ENCODE measurements at places on chromosomes 5 and 9.

DNA sequence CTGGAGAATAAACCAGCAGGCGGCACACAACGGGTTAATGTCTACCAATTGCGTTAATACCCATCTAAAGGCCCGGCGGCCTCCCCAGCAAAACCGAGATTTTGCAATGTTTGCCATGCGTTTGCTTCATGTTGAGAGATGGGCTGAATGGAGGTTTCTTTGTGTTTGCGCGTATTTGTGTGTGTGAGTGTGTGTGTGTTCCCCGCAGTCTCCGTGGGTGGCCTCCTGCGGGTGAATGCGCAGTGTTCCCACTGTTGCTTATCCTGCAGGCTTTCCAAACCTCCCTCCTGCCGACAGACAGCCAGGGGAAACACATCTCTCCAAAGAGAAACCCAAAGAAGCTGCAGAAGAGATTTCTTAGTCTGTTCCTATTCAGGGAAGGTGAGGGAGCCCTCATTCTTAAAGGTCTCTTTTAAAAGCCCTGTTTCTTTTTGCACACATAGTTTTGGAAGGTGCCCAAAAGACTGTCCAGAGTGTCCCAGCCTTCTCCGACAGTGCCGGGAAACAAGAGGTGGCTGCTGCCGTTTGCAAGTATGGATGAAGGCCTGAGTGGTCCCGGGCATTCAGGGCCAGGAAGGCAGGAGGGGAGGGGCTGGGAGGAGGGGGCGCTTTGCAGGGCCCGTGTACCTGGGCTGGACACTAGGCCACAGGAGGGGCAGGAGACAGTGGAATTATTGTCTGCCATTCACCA, 103.8 kb upstream of the ERCC6L2 start:
- DNase-seq: peak; percentile 78

- no peak for DNase-seq
These were observed 37.5 kb upstream of the PTGS1 start for GRCh38 chr9:122333169-122333808.

DNA sequence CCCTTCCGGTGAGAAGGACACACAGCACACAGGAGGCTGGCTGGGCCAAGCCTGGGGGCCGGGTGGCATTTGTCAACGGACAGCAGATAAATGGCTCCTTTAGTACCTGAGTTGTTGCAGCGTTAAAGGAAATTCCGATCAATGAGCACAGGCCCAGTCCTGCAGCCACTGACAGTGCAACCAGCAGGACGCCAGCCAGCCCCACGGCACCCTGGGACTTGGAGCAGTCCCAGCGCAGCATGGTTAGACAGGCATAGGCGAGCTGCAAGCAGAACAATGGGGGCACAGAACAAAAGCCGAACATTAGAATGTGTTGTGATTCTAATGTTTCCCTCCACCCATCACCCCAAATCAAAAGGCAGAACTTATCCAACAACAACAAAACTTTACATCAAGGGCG, 39.3 kb downstream of the PTCH1 start:
- DNase-seq: no peak

- DNase-seq: peak; percentile 75
These were observed 187.5 kb downstream of the TMEM38B start for GRCh38 chr9:105881654-105882349.

- DNase-seq: no peak
These were observed 43.3 kb downstream of the CD180 start for GRCh38 chr5:67153292-67153691.

DNA sequence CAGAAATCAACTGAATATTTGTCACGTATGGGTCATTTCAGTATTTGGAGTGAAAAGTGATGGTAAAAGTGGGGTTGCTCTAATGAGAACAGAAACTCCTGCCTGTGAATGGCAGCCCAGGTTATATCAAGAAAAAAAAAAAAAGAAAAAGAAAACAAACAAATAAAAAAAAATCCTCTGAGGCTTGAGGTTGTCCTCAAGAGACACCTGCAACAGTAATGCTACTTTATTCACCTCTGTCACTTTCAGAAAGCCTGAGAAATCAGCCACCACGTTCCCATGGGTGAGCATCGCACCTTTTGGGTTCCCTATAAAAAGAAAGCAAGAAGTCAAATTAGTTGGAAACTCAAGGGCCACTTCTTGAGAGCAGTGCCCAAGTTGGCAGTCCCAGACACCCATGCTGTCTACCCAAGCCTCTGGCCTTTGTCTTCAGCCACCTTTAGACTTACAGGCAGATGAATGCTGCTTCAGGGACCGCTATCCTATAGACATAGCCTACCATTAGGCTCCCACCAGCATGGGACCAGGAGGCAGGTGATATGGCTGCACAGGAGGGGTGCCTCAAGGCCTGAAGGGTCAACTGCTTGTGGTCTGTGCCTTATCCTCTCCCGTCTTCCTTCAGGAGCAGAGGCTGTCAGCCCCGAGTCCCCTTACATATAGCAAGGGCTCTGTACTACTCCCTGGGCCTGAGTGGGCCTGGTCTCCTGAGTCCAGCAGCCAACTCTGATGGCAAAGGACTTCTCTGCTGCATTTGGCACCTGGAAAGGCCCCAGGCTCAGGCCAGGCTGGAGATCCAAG, 31.1 kb upstream of the MEIKIN start:
- DNase-seq: no peak

DNA sequence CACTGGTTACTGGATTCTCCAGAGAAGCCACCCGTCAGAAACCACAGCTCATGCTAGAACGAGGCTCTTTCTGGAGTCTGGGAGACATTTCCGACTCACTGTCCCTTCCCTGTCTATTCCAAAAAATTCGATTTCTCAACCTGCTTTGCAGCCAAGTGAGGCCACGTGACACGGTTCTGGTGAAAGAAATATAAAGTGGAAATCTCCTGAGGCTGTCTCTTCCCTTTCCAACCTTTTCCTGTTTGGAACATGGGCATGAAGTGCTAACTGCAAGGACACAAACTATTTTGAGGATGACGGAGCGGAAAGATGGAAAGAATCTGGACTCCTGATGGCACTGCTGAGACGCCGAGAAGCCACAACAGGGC, 6.1 kb upstream of the PTGS1 start:
- no peak for DNase-seq

DNA sequence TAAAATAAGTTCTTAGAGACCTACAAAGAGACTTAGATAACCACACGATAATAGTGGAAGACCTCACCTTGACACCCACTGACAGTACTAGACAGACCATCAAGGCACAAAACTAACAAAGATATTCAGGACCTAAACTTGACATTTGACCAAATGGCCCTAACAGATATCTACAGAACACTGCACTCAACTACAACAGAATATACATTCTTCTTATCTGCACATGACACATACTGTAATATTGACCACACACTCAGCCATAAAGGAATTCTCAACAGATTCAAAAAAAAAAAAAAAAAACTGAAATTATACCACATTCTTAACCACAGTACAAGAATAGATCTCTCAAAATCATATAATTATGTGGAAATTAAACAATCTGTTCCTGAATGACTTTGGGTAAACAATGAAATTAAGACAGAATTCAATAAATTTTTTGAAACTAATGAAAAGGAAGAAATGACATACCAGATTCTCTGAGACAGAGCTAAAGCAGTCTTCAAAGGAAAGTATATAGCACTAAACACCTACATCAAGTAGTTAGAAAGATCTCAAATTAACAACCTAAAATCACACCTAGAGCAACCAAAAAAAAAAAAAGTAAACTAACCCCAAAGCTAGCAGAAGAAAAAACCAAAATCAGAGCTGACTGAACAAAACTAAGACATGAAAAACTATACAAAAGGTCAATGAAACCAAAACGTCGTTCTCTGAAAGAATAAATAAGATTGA, 362.3 kb upstream of the POU5F2 start:
- DNase-seq: no peak

DNA sequence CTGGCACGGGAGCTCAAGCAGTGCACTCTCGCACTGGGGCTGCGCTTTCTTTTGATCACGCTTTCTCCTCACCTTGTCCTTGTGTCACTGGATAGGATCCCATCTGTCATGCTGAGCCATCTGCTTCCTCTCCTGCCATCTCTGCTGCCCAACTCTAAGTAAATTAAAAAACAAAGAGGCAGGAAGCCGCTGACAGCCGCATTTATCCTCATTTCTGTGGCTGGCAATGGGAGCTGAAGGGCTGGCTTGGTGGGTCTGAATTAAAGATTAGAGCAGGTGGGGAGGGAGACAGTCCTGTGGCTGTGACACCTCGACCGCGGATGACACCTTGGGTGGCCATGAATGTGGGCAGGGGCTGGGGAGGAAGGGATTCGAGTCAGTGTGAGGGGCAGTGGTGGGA, 159.2 kb upstream of the ALDH1B1 start:
- no peak for DNase-seq

- no peak for DNase-seq
These were observed at the start of gene SH2D3C for GRCh38 chr9:127778280-127779135. SH2D3C (minus strand) TSS chr9:127778666; CDS start chr9:127778627, 39 bp downstream.

- DNase-seq: no peak
These were observed 106.8 kb upstream of the NREP start for GRCh38 chr5:111863801-111864200.

GRCh38 chr5:110751902-110752762, 13.3 kb downstream of the SLC25A46 start:
- no peak for DNase-seq

GRCh38 chr9:91146391-91147019, 215.2 kb downstream of the AUH start:
- no peak for DNase-seq

GRCh38 chr5:97412959-97413358, 229.9 kb upstream of the RIOK2 start:
- DNase-seq: no peak

DNA sequence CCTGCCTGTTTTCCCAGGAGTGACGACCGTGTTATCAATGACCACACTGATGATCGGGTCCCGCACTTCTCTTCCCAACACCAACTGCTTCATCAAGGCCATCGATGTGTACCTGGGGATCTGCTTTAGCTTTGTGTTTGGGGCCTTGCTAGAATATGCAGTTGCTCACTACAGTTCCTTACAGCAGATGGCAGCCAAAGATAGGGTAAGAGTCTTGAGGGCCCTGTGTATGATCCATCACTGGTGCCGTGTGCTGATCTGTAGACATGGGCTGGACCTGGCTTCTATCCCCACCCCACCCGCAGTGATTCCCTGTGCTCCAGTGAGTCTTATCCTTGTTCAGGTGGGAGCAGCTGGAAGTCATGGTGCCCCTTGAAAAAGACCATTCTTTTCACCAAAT, 26.0 kb downstream of the GABRP start:
- DNase-seq: no peak

DNA sequence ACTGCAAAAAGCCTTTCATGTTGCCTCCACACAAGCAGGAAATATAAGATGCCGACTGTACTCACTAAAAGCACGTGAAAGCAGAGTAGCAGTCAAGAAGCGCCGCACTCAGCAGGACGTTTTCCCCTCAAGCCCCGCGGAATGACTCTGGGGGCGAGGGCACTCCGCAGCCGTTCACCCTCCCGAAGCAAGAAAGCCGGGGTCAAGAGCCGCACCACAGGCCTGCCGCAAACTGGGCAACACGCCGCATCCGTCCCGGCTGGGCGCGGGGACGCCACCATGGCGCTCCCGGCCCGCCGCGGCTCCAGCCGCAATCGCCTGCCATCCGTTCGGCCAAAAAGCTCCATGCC, 364 bp downstream of the RPS6 start:
- DNase-seq: no peak

DNA sequence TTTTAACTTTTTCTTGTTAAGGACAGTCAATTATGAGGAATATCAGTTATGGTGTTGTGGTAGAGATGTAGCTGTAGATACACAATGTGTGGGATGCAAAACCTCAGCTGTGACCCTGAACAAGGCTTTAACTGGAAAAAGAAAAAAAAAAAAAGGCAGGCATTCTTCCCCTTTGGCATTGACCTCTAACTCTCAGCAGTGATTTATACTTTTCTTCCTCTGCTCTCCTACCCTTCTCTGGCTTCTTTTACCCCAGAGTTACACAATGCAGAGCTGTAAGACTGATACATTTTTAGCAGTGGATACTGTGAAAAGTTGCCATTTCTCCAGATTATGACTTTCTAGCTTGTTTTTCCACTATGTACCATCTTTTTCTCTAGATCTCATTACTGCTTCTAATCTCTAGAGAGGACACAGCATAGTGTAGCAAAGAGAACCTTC, 2.0 kb downstream of the CTNNAL1 start:
- no peak for DNase-seq

DNA sequence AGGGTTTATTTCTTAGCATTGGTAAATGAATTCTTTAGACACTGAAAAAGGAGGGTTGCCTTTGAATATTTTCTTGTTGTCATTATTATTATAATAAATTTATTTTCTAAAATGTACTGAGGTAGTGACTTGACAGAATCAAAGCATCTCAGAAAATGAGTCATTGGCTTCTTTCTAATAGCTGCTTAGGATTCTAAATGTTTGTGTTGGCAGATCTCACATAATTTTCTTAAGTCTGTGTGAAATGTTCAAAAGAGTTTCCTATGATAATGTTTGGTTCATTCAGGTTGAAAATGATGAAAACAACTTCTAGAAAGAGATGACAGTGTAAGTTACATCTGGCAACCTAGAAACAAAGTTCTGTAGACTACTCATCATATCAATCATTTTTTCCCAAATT, 69.7 kb downstream of the SH3GL2 start:
- DNase-seq: no peak

GRCh38 chr5:53779541-53779981, 219.1 kb downstream of the NDUFS4 start:
- DNase-seq: no peak

- DNase-seq: no peak
These were observed 58.9 kb downstream of the GNA14 start for GRCh38 chr9:77589046-77589795.

DNA sequence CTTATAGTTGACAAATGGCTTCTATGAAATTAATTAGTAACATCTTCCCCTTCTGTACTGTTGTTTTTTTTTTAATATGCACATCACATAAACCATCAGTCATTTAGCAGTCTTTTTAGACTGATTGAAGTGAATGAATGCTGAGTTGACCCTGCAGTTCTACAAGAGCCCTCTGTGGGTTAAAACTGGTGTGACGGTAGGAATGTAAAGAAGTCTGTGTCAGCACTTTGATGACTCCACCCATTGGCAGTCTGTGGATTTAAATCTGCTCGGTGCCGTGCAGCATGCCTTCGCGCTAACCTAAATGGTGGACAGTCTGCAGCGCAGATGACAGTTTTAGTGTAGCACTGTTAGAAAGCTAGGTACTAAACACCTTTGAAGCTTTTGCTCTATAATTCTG, 3.1 kb downstream of the GTF3C4 start:
- DNase-seq: no peak

DNA sequence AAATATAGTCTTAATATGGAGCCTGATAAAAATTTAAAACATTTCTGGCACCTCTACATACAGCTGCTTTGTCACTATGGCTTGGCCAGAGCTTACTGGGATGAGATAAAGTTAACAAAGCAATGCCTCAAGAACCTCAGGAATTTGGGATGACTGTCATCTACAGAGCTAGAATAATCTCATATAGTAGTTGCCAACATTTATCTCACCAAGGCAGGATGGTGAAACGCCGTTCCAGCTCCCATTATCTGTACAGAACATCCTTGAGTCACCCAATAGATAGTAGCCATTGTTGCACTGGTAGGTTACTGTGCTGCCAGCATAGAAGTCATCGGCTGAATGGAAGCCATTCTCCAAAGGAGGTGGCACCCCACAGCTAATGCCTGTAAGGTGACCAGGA, 94.6 kb upstream of the TXNDC8 start:
- no peak for DNase-seq

All from sciatic nerve (tissue), 2 donors.